Lung (tissue), 17 donors: ENCODE measurements at places on chromosomes 4 and X. TPM values are rescaled to one million over a fixed set of nuclear protein-coding genes. Genes with fewer than 3 reads are reported as not detected.

The PSAPL1 gene
- not detected for total RNA-seq

The BEND2 gene
- total RNA-seq = not detected

The JADE3 gene
- 13.9 TPM for total RNA-seq

The PRRG3 gene
- 5.6 TPM for total RNA-seq

The GLRA3 gene
- total RNA-seq = 0.15 TPM

The NHSL2 gene
- total RNA-seq = 7.5 TPM

The BST1 gene
- 9.1 TPM for total RNA-seq

The VCX2 gene
- not detected for total RNA-seq

- no peak overlapping the region for H3K27ac ChIP-seq
- H3K4me1 ChIP-seq = peaks cover 2% of the 10 kb centered on the region
- peak; percentile 47 for DNase-seq
- H3K4me3 ChIP-seq = no peak overlapping the region
- H3K36me3 ChIP-seq = no peaks in the 10 kb centered on the region
These were observed 19.4 kb downstream of the AWAT2 start for GRCh38 chrX:70030301-70030767.

DNA sequence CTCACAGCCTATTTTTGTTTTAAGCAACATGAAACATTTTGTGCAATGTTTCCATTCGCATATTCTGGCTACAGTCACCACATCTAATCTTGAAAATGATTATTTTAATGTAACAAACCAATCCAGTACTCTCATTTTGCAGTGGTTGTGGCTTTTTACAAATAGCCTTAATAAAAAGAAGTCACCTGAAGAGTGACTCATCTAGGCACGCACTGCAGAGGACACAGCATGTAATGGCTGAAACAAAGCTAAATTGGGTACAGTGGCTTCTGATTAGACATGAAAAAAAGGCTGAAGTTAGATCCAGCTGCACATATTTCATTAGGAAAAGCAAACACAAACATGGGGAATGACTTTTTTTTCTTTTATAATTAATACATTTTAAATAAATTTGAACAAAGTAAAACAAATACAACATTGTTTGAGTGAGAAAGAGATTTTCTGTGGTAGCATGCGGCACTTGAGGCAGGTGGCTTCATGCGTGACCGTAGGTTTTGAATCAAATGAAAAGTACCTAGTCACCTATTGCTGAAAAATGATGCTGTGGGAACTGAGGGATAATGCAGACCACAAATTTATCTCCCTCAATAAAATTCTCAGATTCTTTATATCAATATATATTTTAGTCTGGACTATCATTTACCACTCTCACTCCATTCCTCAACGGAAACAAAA, 240.8 kb upstream of the DDX53 start:
- H3K36me3 ChIP-seq = no peaks in the 10 kb centered on the region
- DNase-seq = no peak
- no peak overlapping the region for H3K4me3 ChIP-seq
- H3K27ac ChIP-seq = no peak overlapping the region

GRCh38 chr4:7206911-7207567, 14.7 kb downstream of the SORCS2 start:
- peaks cover 7% of the 10 kb centered on the region for H3K4me1 ChIP-seq
- no peaks in the 10 kb centered on the region for H3K27me3 ChIP-seq
- peak; percentile 76 for DNase-seq

DNA sequence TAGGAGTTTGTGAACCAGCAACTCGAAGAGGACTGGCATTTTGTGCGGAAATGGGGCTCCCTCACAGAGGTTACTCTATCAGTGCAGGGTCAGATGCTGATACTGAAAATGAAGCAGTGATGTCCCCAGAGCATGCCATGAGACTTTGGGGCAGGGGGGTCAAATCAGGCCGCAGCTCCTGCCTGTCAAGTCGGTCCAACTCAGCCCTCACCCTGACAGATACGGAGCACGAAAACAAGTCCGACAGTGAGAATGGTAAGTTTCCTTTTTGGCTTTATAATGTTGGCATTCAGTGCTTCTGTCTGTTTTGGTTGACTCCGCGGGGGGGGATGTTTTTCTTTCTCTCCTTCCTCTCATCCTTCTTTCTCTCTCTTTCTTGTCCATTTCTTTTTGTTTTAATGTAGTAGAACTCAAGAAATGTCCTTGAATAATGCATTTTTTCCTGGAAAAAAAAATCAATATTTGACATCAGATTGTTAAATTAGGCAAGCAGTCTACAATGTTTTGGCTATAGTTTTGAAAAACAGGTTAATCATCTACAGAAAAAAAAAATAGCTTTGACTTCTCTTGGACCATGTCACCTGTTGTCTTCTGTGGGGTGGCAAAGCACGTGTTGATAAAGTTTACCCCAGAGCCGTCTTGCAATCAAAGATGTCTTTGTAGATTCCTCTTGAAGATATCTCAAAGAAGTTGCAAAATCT, 103.6 kb downstream of the TENM3 start:
- no peak for DNase-seq
- H3K27me3 ChIP-seq = no peaks in the 10 kb centered on the region
- no peak overlapping the region for H3K4me3 ChIP-seq
- no peaks in the 10 kb centered on the region for H3K36me3 ChIP-seq
